ENCODE measurements at places on chromosomes 4 and X. TPM values are rescaled to one million over a fixed set of nuclear protein-coding genes. Genes with fewer than 3 reads are reported as not detected.

Gene ZC4H2
- total RNA-seq: 16.4 TPM

Gene LRP2BP
- 0.49 TPM for total RNA-seq

Gene GNPDA2
- 7.1 TPM for total RNA-seq

Gene VSIG1
- total RNA-seq: 2.6 TPM

Gene MED28
- total RNA-seq: 33.3 TPM

Gene GPR34
- total RNA-seq: not detected

Gene MRPS18C
- 39.0 TPM for total RNA-seq

Gene LONRF3
- 6.7 TPM for total RNA-seq

Gene ASMTL
- total RNA-seq: 18.0 TPM

Gene MPC1L
- not detected for total RNA-seq

Gene TCEAL5
- not detected for total RNA-seq

Gene MAGEB10
- not detected for total RNA-seq

Gene MAGEA1
- total RNA-seq: not detected

Gene ADH1A
- not detected for total RNA-seq

Gene LANCL3
- 2.2 TPM for total RNA-seq

Gene UBL4A
- total RNA-seq: 41.3 TPM

Gene PCYT1B
- 0.09 TPM for total RNA-seq

Gene CXCL10
- 21.6 TPM for total RNA-seq

Gene ASB5
- total RNA-seq: not detected

Gene CYSLTR1
- not detected for total RNA-seq

Gene SNCA
- total RNA-seq: 27.6 TPM

Gene CCKAR
- total RNA-seq: not detected

Gene SLITRK2
- not detected for total RNA-seq

Gene MAGEC1
- total RNA-seq: not detected

Gene SMIM31
- 1.9 TPM for total RNA-seq

Gene CUL4B
- total RNA-seq: 35.2 TPM

Gene GRPR
- 0.85 TPM for total RNA-seq

Gene SEC24D
- total RNA-seq: 27.3 TPM

Gene TMEM271
- not detected for total RNA-seq

Gene HPGD
- 4.5 TPM for total RNA-seq

Gene FGF16
- not detected for total RNA-seq

Gene DMP1
- not detected for total RNA-seq

Gene PCDH19
- 0.02 TPM for total RNA-seq

Gene CXCL5
- 1,906 TPM for total RNA-seq

Gene RUFY3
- 33.0 TPM for total RNA-seq

Gene DCAF8L2
- total RNA-seq: not detected

Gene ZNF732
- not detected for total RNA-seq

Gene ERAS
- 0.47 TPM for total RNA-seq

Gene PRSS12
- total RNA-seq: 48.7 TPM

Gene SLIT2
- total RNA-seq: 3.8 TPM

Gene AFF2
- 0.17 TPM for total RNA-seq

Gene SRPK3
- total RNA-seq: 0.14 TPM

Gene TMPRSS11A
- not detected for total RNA-seq

Gene KLHL2
- 13.8 TPM for total RNA-seq

Gene USP17L24
- not detected for total RNA-seq

Gene TKTL2
- total RNA-seq: 0.15 TPM

Gene CWH43
- not detected for total RNA-seq

Gene MAGEE2
- not detected for total RNA-seq

Gene C4orf36
- 1.9 TPM for total RNA-seq

Gene FDCSP
- 2,729 TPM for total RNA-seq

Gene PIN4
- 17.2 TPM for total RNA-seq

Gene AMBN
- total RNA-seq: not detected

Gene ZFP42
- not detected for total RNA-seq

Gene SLC2A9
- total RNA-seq: 1.8 TPM

Gene CHRDL1
- total RNA-seq: not detected
